ENCODE measurements at places on chromosomes 4 and X.

GRCh38 chrX:1601768-1602085, 10.3 kb downstream of the AKAP17A start:
- DNase-seq: no peak

DNA sequence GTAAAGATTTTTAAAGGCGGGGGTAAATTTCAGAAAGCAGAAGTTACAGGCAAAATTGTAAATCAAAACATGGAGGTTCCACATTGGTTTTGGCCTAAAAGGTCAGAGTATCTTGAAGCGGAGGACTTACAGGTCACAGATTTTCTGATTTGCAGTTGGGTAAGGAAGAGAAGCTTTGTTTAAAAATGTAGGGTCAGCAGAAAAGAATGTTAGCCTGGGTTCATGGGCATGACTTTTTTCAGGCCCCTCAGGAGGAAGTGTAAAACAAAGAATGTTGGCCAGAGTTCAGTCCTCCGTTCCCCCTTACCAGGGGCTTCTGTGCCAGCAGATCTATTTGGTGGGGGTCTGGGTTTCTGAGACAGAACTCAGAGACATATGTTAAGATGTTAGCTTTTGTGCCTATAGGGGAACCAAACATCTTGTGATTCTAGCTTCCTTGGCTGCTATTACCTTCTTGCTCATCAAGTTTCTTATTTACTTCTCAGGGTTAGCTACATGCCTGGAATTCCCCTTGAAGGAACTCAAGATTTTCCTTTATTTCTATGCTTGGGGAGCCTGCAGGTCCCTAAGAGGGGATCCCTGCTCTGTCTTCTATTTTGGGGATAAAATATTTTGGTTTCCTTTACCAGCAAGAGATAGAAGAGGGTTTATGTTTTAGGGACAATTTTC, 160.3 kb downstream of the ANK2 start:
- DNase-seq: no peak

DNA sequence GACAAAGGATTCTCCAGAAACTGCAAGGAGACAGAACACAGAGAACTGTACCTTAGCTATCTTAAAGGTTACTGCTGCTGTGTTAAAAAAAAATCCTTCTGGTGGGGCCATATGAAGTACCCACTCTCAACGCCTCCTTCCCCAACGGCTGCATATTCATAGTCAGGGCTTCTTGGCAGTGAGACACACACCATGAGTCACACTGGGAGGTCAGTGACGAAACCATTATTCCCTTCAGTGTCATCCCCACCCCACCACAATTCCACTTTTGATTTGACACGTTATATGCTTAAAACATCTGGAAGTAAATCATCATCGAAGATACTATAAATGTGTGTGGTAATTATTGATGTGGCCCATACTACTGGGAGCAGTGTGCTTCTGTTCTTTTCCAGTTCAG, 271.5 kb downstream of the LDB2 start:
- DNase-seq: no peak

DNA sequence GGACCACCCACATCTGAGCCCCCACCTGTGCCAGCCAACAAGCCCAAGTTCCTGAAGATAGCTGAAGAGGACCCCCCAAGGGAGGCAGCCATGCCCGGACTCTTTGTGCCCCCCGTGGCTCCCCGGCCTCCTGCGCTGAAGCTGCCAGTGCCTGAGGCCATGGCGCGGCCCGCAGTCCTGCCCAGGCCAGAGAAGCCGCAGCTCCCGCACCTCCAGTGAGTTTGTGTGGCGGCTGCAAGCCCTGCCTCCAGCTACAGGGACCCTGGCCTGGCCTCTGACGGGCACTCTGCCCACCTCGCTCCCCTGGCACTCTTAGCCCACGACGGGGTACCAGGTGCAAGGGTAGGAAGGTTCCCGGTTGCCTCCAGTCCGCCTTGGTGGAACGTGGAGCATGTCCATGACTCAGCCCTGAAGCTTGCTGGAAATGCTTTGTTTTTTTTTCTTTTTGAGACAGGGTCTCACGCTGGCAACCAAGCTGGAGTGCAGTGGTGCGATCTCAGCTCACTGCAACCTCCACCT, 13.7 kb upstream of the ADD1 start:
- DNase-seq: no peak

DNA sequence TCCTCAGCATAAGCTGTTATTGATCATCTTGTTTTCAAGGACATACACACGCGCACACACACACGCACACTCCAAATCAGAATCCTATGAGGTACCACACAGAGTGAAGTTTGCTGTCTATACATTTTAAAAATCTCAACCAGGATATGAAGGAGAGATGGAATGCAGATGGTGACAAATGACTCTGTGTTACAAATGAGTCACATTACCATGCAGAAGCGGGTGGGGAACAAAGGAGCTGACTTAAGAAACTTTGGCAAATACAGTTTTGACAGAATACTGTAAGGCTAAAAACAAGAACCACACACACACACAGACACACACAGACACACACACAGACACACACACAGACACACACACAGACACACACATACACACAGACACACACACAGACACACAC, 81.7 kb downstream of the RELL1 start:
- DNase-seq: no peak

DNA sequence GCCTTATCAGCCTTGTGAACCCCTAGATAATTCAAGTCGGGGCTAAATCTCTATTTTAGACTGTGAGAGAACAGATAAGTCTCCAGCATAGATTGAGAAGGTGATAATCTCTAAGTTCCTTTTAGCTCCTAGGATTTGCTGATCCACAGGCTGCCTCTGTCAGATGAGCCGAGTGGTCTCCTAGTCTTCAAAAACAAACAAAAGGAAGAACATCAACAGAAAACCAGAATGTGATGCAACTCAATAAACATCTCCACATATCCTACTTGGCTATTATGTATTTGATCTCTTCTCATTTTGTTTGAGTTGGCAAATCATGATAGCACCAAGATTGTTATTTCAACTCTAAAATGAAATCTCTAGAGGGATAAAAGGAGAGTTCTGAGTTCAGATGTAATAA, 88.4 kb upstream of the SLC7A11 start:
- no peak for DNase-seq

GRCh38 chr4:8192748-8193738, 6.0 kb upstream of the SH3TC1 start:
- DNase-seq: no peak

DNA sequence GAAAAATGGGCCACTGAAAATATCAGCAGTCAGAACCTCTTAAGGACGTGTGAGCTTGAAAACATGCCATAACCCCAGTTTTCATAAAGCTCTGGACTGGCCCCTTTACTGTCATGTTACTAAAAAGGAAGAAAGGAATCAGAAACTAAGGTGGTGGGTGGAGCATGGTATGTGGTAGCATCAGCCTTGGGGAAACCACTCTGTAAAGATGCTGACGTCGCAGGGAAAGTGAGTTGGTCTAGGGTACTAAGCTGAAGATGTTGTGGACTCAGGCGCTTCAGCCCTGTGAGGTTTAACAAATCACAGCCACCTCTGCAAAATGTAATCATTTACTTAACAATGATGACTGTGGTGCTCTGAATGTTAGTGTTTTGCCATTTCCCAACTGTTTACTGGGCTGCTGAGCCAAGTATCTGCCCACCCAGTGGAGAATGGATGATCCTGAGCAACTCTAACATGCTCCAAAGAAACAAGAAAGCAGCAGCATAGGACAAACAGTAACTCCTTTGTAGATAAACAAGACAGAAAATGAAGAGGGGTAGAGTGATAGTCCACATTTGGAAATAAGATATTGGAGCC, 33.4 kb downstream of the C4orf54 start:
- no peak for DNase-seq

- no peak for DNase-seq
These were observed 107.6 kb downstream of the SOWAHB start for GRCh38 chr4:76790377-76790776.

DNA sequence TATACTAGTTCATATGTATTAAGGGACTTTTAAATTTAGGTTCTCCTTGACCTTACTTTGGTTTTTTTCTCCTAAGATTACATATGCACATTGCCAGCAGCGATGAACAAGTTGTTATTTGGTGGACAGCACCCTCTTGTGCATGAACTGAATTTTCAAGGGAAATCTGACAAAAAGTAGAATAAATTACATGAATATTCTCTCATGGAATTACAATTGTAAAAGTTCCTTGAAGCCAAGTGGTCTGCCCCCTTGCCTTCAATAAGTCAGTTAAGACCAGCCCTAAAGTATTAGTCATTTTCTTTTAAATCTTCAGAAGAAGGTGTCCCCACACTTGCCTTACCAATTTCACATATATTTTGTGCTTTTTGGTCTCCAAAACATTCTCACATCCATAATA, 30.7 kb upstream of the SMARCA5 start:
- DNase-seq: no peak

- DNase-seq: no peak
These were observed 359.0 kb downstream of the HS3ST1 start for GRCh38 chr4:11069581-11070211.

DNA sequence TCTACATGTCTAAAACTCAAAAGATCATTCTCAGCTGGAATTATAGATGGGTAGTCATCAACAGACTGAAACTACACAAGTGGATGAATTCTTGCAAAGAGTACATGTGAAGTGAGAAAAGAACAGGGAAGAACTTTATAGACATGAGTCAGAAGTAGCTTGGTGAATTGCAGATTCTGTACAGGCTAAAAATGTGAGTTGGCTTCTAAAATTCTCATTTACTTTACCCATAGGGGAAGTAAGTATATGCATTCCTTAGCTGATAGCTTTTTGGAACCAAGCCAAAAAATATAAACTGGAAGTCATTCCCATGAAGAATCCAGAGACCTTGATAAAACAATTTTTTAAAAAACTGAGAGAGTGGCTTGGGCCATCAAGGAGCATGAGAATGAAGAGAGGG, 584.2 kb upstream of the FTHL17 start:
- no peak for DNase-seq

GRCh38 chrX:40867352-40867751, 132.0 kb upstream of the MED14 start:
- DNase-seq: no peak

DNA sequence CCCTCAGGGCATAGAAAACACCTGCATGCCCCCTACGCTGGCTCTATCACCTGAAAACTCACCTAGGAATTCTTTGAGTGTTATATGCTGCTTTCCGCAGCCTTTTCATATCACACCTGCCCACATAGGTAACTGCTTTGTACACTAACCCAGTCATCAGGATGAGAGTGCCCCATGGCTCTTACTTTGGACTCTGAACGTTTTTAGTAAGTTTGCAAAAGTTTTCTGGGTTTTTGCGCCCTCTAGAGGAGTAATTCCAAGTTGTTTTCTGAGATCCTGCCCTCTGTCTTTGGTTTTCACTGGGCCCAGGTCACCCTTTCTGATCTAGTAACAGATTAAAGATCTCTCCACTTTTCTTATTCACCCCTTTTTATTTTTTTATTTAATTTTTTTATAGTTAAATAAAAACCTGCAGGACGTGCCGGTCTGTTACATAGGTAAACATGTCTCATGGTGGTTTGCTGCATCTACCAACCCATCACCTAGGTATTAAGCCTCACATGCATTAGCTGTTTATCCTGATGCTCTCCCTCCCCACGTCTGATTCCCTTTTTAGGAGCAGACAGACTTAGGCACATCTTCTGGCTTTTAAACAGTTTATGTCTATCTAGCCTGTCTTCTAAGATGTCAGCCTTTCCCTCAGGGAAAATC, 139.2 kb downstream of the NWD2 start:
- DNase-seq: peak; percentile 42

GRCh38 chrX:49947781-49948180, 25.4 kb downstream of the CLCN5 start:
- DNase-seq: no peak

GRCh38 chr4:31037703-31038102, 317.5 kb downstream of the PCDH7 start:
- no peak for DNase-seq

- DNase-seq: no peak
These were observed 358.9 kb downstream of the GPAT3 start for GRCh38 chr4:83894831-83895230.

GRCh38 chr4:33722800-33723516, 2521.4 kb downstream of the ARAP2 start:
- no peak for DNase-seq

DNA sequence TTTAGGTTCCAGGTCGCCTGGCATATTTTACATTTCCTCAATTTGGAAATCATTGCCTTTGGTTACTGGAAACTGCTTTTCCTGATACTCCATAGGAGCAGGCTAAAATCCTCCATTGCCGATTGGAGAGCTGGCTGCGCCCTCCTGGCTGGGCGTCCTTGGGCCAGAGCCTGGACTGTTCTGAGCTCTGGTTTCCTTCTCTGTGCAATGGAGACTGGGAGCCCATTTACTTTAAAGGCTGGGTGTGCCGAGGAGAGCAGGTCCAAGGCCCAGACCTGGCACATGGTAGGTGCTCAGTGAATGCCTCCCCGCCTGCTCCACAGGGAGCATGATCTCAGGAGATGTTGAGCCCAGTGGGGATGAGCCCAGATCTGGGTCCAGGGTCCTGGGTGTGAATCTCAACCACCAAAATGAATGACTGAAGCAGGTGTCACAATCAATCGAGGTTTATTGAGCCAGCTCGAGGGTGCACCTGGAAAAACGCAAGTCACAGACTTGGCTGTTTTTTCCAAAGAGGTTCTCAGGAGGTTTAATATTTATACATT, 50.0 kb downstream of the EVC start:
- DNase-seq: no peak

GRCh38 chr4:140926672-140927071, 170.5 kb upstream of the TBC1D9 start:
- no peak for DNase-seq

DNA sequence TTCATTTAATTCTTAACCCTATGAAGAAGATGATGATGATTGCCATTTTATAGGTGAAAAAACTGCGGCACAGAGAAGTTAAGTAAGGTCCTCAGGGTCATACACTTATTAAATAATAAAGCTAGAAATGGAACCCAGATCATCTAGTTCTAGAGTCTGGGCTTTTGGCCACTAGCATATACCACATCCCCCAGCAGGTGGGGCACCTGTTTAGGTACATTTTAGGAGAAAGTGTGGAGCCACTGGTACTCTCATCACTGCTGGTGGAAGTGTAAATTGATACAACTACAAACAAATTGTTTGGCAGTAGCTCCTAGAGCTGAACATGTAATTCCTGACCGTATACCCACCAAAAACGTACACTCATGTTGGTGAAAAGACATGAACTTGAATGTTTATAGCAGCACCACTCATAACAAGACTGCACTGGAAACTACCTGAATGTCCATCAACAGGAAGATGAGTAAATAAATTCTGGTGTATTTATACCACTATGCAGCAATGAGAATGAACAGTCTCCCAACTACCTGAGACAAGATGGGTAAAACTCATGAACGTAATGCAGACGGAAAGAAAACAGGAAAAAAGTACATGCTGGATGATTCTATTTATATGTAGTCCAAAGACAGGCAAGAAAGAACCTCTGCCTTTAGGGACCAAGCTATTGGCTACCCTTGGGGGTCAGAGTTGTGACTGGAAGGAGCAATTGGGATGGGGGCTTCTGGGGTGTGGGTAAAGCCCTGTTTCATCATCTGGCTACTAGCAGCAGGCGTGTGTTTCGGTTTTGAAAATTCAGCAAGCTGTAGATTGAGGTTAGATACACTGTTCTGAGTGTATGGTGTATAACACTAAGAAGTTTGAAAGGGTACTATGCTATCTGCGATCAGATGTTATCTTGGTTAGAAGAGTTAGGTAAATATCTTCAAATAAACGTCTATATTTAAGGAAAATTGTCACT, 72.3 kb upstream of the ADGRG2 start:
- DNase-seq: no peak

Data from stimulated activated CD4-positive, alpha-beta T cell treated with anti-CD3 and anti-CD28 coated beads, Interleukin-12 subunit alpha, Interleukin-12 subunit beta, amount 100 ng/mL, for 48 hours (primary cell).